IMR-90 (cell line): ENCODE measurements at places on chromosomes 7 and 10.

DNA sequence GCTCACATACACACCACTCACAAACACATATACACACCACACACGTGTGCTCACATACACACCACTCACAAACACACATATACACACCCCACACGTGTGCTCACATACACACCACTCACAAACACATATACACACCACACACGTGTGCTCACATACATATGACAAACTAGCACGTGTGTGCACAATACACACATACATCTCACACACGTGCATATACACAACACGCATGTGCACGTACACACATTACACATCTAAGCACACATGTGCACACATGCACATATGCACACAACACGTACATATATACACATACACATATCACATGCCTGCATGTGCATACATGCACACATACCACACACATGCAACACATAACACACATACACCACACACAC, 78.3 kb upstream of the FOXK1 start:
- no peak for DNase-seq

- peak; percentile 66 for DNase-seq
Measured at GRCh38 chr7:46494028-46494427, 573.0 kb upstream of the IGFBP3 start.

- DNase-seq, result peak; percentile 49
Measured at GRCh38 chr10:72889391-72889831, 4.1 kb upstream of the OIT3 start.

DNA sequence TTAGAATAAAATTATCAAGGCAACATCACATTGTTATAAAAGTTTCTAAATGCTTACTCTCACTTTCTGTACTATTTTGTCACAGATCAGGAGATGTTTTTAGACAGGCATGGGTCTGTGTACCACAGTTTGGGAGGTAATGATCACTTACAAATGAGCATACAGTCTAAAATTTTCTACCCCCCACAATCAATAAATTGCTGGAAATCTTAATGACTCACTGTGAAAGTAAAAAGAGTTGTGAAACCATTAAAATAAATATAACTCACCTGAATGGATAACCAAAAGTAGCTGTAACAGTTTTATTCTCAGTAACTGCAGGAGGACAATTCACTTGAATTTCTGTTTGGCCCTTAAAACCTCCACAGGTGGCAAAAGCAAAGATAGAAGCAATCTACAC, 13.2 kb downstream of the SYPL1 start:
- no peak for DNase-seq

DNA sequence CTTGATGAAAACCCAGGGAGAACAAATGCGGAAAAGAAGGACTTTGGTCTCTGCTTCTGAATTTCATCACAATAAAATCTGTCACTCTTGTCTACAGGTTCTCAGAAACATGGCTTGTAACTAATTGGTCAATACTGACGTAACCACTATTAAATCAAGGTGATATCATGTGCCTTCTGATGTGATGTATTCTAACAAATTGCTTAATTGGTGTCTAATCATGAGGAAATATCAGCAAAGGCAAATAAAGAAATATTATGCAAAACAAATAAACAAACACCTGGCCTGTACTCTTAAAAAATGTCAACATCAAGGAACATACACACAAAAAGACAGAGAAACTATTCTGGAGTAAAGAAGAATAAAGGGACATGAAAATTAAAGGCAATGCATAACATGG, 1165.0 kb downstream of the NXPH1 start:
- no peak for DNase-seq

- no peak for DNase-seq
Measured at GRCh38 chr10:117544711-117545140, 2.2 kb downstream of the EMX2 start.

DNA sequence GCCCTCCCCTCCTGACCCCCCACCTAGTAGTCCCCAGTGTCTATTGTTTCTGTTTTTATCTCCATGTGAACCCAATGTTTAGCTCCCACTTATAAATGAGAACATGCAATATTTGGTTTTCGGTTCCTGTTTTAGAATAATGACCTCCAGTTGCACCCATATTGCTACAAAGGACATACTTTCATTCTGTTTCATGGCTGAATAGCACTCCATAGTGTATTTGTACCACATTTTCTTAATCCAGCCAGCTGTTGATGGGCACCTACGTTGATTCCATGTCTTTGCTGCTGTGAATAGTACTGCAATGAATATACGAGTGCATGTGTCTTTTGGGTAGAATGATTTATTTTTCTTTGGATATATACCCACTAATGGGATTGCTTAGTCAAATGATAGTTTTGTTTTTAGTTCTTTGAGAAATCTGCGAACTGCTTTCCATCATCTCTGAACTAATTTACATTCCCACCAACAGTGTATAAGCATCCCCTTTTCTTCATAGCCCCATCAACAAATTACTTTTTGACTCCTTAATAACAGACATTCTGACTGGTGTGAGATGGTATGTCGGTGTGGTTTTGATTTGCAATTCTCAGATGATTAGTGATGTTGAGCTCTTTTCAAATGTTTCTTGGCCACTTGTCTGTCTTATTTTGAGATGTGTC, 128.4 kb upstream of the PHYHIPL start:
- no peak for DNase-seq

DNA sequence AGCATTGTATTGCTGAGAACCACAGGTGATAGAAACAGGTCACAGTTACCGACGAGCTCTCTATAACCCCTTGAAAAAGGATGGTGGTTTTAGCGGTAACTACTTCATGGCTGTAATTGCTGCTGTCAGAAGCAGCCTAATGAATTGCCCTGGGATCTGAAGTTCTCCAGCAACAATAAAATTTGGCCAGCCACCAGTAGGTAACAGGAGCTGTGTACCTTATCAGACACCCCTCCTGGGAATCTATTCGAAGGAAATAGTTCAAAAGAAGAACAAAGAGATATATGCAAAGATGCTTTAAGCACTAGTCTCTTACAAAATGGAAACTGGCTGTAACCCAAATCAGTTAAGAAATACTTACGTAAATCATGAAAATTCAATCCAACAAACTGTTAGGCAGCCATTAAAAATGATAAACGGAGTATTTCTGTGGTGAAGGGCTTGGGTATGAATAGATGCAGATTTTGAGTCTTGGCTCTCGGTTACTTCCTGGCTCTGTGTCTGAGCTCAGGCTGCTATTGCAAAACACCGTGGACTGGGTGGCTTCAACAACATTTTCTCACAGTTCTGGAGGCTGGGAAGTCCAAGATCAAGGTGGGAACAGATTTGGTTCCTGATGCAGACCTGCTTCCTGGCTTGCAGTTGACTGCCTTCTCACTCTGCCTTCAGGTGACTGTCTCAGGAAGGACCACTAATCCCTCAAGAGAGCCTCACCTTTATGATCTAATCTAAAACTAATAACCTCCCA, 1.6 kb downstream of the MSRB2 start:
- DNase-seq, result peak; percentile 70

- DNase-seq, result peak; percentile 95
Measured at GRCh38 chr7:137146012-137146455, 197.5 kb downstream of the PTN start.

- no peak for DNase-seq
Measured at GRCh38 chr7:142611566-142612236, 137.6 kb upstream of the PRSS1 start.

DNA sequence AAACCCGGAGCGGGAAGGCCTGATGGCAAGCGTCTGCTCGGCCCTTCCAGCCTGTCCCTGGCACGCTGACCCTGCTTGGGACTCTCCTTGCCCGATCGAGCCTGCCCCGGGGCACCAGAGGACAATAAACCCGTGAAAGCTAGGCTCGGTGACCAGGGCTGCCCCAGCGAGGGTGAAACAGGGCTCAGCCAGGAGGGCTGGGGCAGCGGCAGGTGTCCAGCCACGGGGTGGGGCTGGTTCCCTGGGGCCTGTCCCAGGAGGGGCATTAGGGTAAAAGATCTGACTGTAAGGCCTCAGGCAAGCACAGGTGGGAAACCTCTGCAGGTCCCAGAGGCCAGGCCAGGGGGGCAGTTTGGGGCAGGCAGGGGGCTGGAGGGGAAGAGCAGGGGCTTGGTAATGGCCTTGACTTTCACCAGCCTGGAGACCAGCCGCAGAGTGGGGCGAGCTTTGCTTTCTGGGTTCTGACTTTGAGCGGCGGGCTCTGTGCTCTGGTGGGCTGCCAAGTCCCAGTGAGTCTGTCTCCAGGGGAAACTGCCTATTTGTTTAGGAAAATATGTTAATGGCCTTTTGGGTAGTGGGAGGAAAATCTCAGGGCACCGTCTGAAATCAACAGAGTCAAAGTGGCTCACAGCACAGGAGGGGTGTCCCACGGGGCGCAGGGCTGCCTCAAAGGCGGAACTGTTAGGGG, 68.2 kb upstream of the INPP5A start:
- DNase-seq, result no peak

- peak; percentile 90 for DNase-seq
Measured at GRCh38 chr10:78457804-78458482, 424.3 kb downstream of the RPS24 start.

GRCh38 chr7:16991551-16991950, 109.8 kb upstream of the AGR3 start:
- no peak for DNase-seq

- peak; percentile 33 for DNase-seq
Measured at GRCh38 chr10:122786269-122786668, 59.4 kb downstream of the CUZD1 start.

GRCh38 chr10:125258676-125259075, 98.3 kb upstream of the CTBP2 start:
- DNase-seq, result no peak

DNA sequence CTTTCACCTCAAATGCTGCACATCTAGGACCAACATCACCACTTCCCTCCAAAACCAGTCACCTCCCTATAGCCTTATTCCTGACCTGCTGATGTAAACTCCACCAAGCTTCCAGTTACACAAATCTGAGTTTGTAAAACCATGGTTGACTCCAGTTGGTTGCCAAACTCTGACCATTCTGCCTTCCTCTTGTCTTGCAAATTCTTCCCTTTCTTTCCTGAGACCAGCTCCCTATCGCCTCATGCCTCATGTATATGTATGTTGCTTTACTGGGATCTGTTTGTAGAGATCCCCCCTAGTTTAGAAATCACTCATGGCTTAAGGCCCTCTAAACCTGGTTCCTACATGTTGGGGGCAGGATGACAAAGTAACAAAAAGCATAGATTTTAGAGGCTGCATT, 31.3 kb downstream of the PAX2 start:
- no peak for DNase-seq

GRCh38 chr7:158957921-158958491, 101.6 kb downstream of the DYNC2I1 start:
- DNase-seq, result no peak

DNA sequence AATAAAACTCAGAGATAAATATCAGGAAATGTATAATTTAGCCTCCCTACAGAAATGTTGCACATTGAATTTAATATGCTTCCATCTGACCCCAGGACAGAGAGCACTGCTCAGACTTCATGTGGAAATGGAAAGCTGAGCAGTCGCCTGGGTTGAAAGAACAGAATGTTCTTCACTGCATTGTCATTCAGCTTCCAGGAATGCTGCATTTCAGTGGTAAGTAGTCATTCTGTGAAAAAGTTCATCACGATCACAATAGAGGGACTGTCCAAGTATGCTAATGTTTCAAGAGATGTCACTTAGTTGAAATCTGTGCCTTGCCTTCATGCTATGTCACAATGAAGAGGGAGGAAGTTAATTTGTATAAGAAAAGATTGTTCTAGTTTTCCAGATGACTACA, 147.3 kb downstream of the NRCAM start:
- DNase-seq, result no peak

DNA sequence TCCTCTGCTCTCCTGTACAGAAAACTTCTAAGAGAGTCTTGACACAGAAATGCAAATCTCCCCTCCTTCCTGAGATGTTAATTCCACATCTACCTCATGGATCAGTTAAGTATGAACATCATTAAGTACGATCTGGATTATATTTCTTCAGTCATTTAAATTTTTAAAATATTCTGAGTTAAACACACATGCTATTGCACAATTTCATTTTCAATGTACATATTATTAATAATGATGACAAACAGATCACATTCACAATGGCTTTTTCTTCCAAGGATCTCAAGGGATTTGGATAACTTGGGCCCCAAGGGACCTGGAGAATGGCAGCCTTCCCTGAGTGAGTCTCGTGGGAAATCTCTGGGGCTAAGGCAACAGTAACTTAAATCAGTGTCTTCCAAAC, 16.2 kb downstream of the BEND7 start:
- no peak for DNase-seq

DNA sequence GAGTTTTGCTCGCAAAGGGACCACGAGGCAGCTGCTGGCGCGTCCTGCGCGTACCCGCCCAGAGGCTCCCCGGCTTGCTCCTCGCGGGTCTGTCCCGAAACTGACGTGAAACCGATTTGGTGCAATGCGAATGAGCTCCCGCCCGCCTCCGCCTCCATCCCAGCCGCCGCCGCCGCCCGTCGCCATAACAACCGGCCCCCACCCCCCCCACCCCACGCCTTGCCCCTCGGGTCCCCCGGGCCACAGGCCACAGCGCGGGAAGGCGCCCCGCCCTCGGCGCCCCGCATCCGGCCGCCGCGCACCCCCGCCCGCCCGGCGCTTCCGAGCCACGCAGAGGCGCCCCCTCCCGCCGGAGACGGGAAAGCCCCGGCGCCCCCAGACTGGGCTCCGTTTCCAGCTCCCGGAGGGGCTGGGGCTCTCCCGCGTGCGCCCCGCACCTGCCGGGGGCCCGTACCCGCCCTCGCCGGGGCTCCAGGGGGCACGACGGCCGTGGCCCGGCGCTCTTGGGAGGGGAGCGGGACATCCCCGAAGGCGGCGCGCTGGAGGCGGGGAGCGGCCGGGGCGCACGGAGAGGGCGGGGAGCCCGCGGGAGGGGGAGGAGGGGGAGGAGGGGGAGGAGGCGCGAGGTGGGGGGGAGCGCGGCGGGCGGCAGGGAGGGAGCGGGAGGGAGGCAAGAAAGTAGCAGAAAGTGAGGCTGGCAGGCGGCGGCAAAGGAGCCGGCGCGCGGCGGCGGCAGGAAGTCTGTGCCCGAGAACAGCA, at the start of gene CAMK1D:
CAMK1D (plus strand) TSS at position 678 of the 759 bp plus-strand sequence.
- peak; percentile 66 for DNase-seq

DNA sequence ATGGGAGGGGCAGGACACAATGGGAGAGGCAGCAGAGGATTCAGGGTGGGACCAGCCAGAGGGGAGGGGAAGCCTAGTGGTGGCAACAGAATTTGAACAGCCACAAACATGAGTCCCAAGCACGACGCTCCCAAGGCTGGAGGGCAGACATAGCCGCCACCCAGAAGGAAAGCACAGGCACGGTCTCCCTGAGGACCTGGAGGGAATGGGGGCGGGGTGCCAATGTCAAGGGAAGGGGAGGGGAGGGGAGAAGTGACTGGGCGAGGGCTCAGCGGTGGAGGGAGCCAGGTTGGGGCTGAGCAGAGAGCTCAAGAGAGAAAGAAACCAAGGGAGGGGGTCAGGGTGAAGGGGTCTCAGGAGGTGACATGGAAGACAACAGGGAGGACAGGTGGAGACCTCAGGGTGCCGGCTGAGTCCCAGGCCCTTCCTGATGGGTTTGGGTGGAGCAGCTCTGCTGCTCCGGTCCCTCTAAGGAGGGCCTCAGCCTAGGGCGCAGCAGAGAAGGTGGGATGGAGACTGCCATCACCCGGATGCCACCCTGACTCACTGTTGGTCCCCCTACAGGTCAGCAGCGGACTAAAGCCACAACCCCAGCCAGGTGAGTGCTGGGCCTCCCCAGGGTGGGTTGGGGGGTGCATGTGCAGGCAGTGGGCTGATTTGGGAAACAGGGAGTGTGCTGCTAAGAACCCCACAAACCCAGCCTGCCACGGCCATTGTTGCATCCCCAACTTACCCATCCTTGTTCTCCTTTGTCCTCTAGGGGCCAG, 24.2 kb downstream of the PILRA start:
- DNase-seq, result no peak

GRCh38 chr7:103048833-103049232, 25.8 kb downstream of the FBXL13 start:
- DNase-seq, result peak; percentile 20

- no peak for DNase-seq
Measured at GRCh38 chr10:1183033-1183396, 126.8 kb downstream of the WDR37 start.
